Activated CD4-positive, alpha-beta T cell treated with anti-CD3 and anti-CD28 coated beads, Interleukin-2, amount 10 ng/mL, durations not matched to agents 24 days and 14 days (primary cell): ENCODE measurements at places on chromosomes 11 and 22.

DNA sequence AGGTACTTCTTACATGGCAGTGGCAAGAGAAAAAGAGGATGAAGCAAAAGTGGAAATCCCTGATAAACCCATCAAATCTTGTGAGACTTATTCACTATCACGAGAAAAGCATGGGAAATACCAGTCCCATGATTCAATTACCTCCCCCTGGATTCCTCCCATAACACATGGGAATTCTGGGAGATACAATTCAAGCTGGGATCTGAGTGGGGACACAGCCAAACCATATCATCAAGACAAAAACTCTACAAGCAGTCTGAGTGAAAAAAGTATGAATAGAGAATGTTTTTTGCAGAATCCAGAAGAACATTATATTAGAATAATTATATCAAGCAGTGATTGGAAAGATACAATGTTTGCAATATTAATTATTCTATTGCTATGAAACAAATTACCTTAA is 893.7 kb downstream of the FAM181B start:
- H3K36me3 ChIP-seq: no peaks in the 10 kb centered on the region
- no peaks in the 10 kb centered on the region for H3K4me1 ChIP-seq
- H3K27ac ChIP-seq: no peak overlapping the region
- no peak overlapping the region for H3K4me3 ChIP-seq
- no peak for DNase-seq

DNA sequence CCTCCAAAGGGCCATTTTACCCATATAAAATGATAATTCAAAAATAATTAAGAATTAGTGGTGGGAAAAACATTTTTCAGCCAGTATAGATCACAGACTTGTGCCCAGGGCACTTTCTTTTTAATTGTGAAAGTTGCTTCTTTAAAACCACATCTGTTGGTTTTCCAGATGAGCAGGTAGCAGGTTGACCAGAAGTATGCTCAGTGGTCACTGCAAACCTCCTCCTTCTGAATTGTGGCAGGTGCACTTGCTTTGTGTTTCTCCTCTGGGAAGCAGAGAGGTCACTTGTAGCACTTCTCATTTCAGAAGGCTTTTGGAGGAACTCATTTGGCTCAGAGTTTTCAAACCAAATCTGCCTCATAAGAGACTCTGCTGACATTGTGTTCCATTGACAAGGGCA is 24.6 kb upstream of the CWF19L2 start:
- no peaks in the 10 kb centered on the region for H3K36me3 ChIP-seq
- H3K4me1 ChIP-seq: no peaks in the 10 kb centered on the region
- H3K4me3 ChIP-seq: no peak overlapping the region
- H3K27ac ChIP-seq: no peak overlapping the region

DNA sequence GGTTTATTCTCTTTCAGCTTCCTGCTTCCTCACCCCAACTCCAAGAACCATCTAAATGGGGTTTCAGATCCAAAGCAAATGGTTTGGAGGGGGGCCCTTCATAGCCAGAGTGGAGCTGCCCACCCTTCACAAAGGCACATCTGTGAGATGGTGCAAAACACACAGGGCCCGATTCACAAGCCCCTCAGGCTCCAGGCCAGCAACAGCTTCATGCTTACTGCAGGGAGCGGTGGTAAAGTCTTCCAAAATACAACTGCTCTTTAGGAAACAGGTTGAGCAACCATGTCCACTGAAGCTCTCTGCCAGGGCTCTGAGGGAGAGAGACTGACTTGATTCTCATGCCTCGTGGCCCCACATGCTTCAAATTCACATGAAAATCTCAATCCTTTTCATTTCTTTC is 213.0 kb upstream of the NARS2 start:
- no peak for DNase-seq
- no peaks in the 10 kb centered on the region for H3K36me3 ChIP-seq
- H3K27ac ChIP-seq: no peak overlapping the region
- H3K4me3 ChIP-seq: no peak overlapping the region
- no peaks in the 10 kb centered on the region for H3K4me1 ChIP-seq
- H3K27me3 ChIP-seq: peaks cover 9% of the 10 kb centered on the region

GRCh38 chr11:128465531-128465930 is 121.8 kb downstream of the ETS1 start:
- H3K4me1 ChIP-seq: peaks cover 92% of the 10 kb centered on the region
- H3K27me3 ChIP-seq: no peaks in the 10 kb centered on the region
- H3K4me3 ChIP-seq: peak overlapping the region; percentile 81
- DNase-seq: peak; percentile 78
- peaks cover 94% of the 10 kb centered on the region for H3K36me3 ChIP-seq

GRCh38 chr22:45934168-45934564 is 42.8 kb downstream of the WNT7B start:
- no peaks in the 10 kb centered on the region for H3K27me3 ChIP-seq
- no peak overlapping the region for H3K4me3 ChIP-seq
- no peaks in the 10 kb centered on the region for H3K4me1 ChIP-seq
- DNase-seq: no peak
- H3K27ac ChIP-seq: no peak overlapping the region

GRCh38 chr22:19984851-19985811 is 31.5 kb downstream of the ARVCF start:
- H3K36me3 ChIP-seq: no peaks in the 10 kb centered on the region
- no peak for DNase-seq
- H3K27me3 ChIP-seq: peaks cover 3% of the 10 kb centered on the region
- H3K4me1 ChIP-seq: no peaks in the 10 kb centered on the region

DNA sequence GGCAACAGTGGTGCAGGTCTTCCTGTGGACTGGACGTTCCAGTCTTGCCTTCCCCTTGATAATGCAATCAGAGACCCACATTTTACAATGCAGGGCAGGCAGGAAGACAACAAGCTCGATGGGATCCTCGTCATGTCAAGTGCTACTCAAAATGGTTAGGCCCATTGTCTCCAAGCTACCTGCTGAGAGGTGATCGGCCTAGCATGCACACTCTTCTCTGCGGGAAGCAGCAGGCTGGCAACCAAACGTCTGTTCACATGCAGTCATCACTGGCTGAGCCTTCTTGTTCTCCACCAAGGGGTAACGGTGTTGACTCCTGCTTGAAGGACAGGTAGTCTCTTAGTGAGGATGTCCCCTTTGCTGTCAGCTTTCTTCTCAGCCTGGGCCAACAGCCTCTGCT is 25.5 kb upstream of the CD82 start:
- no peak overlapping the region for H3K27ac ChIP-seq
- H3K4me3 ChIP-seq: no peak overlapping the region
- no peaks in the 10 kb centered on the region for H3K36me3 ChIP-seq
- DNase-seq: no peak
- peaks cover 2% of the 10 kb centered on the region for H3K27me3 ChIP-seq
- peaks cover 4% of the 10 kb centered on the region for H3K4me1 ChIP-seq

- peak overlapping the region; percentile 59 for H3K4me3 ChIP-seq
- peaks cover 38% of the 10 kb centered on the region for H3K4me1 ChIP-seq
- peaks cover 24% of the 10 kb centered on the region for H3K36me3 ChIP-seq
- H3K27me3 ChIP-seq: no peaks in the 10 kb centered on the region
- peak overlapping the region; percentile 73 for H3K27ac ChIP-seq
Measured at GRCh38 chr11:9251311-9251710, 13.8 kb downstream of the DENND5A start.

- H3K27me3 ChIP-seq: no peaks in the 10 kb centered on the region
- no peaks in the 10 kb centered on the region for H3K4me1 ChIP-seq
- H3K36me3 ChIP-seq: no peaks in the 10 kb centered on the region
Measured at GRCh38 chr11:134372961-134373360, 39.1 kb downstream of the B3GAT1 start.

- DNase-seq: peak; percentile 76
- no peaks in the 10 kb centered on the region for H3K36me3 ChIP-seq
- H3K27me3 ChIP-seq: no peaks in the 10 kb centered on the region
Measured at GRCh38 chr11:118046051-118046963, 30.6 kb upstream of the TMPRSS4 start.

- H3K27ac ChIP-seq: no peak overlapping the region
- H3K36me3 ChIP-seq: no peaks in the 10 kb centered on the region
- H3K4me3 ChIP-seq: no peak overlapping the region
- no peak for DNase-seq
- H3K4me1 ChIP-seq: peaks cover 62% of the 10 kb centered on the region
Measured at GRCh38 chr11:12810568-12810894, 136.3 kb downstream of the TEAD1 start.

- no peaks in the 10 kb centered on the region for H3K27me3 ChIP-seq
- peaks cover 67% of the 10 kb centered on the region for H3K4me1 ChIP-seq
- no peak for DNase-seq
- H3K4me3 ChIP-seq: no peak overlapping the region
Measured at GRCh38 chr22:37084385-37084784, 25.1 kb downstream of the TMPRSS6 start.

GRCh38 chr11:79156031-79156430 is 284.8 kb downstream of the TENM4 start:
- no peak for DNase-seq
- no peaks in the 10 kb centered on the region for H3K36me3 ChIP-seq
- no peak overlapping the region for H3K27ac ChIP-seq
- no peak overlapping the region for H3K4me3 ChIP-seq

DNA sequence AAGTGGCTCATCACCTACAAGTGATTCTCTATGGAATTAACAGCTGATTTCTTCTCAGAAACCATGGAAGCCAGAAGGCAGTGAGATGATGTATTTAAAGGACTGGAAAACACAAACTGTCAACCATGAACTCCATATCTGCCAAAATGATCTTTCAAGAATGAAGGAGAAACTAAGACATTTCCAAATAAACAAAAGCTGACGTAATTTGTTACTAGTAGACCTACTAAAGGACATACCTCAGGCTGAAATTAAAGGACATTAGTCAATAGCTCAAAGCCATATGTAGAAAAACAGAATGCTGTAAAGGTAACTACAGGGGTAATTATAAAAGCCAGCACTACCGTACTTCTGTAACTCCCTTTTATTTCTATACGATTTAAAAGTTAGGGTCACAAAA is 129.4 kb upstream of the TMEM45B start:
- H3K36me3 ChIP-seq: no peaks in the 10 kb centered on the region
- H3K27ac ChIP-seq: no peak overlapping the region
- no peak overlapping the region for H3K4me3 ChIP-seq
- DNase-seq: no peak

DNA sequence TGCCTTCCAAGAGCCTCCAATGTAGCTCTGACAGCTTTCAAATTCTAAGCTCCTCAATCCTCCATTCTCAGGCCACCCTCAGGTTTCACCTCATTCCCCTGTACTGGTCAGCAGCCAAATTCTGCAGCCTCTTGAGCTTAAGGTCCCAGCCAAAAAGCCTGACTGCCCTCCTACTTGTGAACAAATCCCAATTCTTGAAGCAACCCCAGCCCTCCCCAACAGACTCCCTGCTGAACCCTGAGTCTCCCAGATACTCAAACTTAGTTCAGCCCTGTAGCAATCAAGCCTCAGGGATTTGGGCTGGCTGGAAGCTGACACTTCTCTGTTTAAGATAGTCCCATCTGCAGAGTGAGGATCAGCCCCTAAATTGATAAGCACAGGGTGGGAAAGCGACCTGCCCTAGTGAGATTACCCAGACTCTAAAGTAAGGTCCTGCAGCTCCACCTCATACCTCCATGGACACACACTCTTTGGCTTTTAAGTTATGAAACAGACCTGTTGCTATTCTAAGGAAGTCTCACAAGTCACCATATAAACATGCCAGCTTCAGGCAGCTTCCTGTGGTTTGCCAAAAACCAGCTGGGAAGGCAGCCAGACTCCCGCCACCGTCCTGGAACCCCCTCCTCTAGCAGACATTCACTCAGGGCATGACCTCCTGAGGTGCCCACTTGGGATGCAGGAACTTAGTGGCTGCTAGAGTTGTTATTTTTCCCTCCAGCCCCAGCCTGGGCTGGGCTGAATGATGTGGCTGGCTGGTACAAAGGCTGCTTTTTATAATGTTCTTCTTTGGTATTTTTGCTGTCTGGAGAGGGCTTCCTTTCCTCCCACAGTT is 82.5 kb upstream of the PICALM start:
- no peaks in the 10 kb centered on the region for H3K36me3 ChIP-seq
- H3K4me3 ChIP-seq: no peak overlapping the region
- no peak for DNase-seq
- no peak overlapping the region for H3K27ac ChIP-seq
- peaks cover 19% of the 10 kb centered on the region for H3K4me1 ChIP-seq
- H3K27me3 ChIP-seq: no peaks in the 10 kb centered on the region

DNA sequence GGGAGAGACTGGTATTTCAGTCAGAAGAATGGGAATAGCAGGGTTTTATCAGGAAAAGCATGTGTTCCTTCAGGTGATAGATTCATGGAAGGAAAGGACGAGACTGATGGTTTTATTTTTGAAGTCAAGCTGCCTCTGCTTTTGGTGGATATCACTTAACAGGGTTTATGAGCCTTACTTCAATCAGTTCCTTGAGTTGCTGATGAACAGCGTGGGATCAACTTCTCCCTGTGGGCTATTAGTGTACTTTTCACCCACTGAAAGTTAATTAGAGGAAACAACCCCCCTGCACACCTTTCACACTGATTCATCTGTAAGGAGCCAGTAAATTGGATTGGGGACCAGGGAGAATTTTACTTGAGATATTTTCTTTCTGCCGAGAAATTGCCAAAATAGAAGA is 479.0 kb downstream of the NELL1 start:
- DNase-seq: no peak
- H3K27ac ChIP-seq: no peak overlapping the region
- no peaks in the 10 kb centered on the region for H3K27me3 ChIP-seq

GRCh38 chr22:27329131-27329850 is 472.3 kb downstream of the MN1 start:
- H3K27ac ChIP-seq: no peak overlapping the region
- H3K27me3 ChIP-seq: peaks cover 8% of the 10 kb centered on the region
- DNase-seq: no peak
- no peaks in the 10 kb centered on the region for H3K4me1 ChIP-seq
- no peaks in the 10 kb centered on the region for H3K36me3 ChIP-seq

- H3K4me3 ChIP-seq: no peak overlapping the region
- peaks cover 3% of the 10 kb centered on the region for H3K4me1 ChIP-seq
- H3K27me3 ChIP-seq: no peaks in the 10 kb centered on the region
- no peaks in the 10 kb centered on the region for H3K36me3 ChIP-seq
Measured at GRCh38 chr22:48248901-48249455, 1486.5 kb downstream of the TBC1D22A start.

DNA sequence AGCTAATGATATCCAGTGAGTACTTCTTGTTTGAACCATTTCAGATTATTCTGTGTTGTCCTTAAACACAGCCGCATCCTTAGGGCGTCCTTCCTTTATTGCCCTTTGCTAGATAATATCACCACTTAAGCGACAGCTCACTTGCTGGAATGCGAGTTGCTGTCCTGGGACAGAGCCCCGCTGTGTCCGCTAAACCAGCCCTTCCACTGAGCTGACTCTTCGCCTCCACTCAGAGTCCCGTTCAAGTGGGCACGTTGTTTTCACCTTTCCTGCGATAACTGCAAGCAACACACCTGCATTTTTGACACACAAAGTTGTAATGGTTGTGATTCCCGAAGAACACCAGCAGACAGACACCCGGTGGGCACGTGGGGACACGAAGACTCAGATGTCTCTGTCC is 140.0 kb downstream of the TBC1D22A start:
- H3K27me3 ChIP-seq: no peaks in the 10 kb centered on the region
- no peak overlapping the region for H3K4me3 ChIP-seq
- peaks cover 10% of the 10 kb centered on the region for H3K36me3 ChIP-seq
- no peak overlapping the region for H3K27ac ChIP-seq
- H3K4me1 ChIP-seq: peaks cover 3% of the 10 kb centered on the region

DNA sequence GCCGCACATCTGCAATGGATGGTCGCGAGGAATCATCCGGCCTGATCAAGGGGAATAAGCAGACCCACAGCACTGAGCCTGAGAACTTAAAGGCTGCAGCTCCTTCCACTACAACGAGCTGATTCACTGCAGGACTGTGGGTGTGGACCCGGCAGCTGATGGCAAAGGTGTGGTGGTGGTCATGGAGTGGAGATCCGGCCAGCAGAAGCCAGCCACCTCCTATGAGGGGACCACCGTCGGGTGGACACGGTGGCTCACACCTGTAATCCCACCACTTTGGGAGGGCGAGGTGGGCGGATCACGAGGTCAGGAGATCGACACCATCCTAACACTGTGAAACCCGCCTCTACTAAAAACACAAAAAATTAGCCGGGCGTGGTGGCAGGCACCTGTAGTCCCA is 66.4 kb downstream of the DGCR2 start:
- no peaks in the 10 kb centered on the region for H3K27me3 ChIP-seq
- H3K4me3 ChIP-seq: no peak overlapping the region
- no peaks in the 10 kb centered on the region for H3K4me1 ChIP-seq
- DNase-seq: no peak
